T-helper 2 cell (primary cell): ENCODE measurements at places on chromosomes 11 and 22.

DNA sequence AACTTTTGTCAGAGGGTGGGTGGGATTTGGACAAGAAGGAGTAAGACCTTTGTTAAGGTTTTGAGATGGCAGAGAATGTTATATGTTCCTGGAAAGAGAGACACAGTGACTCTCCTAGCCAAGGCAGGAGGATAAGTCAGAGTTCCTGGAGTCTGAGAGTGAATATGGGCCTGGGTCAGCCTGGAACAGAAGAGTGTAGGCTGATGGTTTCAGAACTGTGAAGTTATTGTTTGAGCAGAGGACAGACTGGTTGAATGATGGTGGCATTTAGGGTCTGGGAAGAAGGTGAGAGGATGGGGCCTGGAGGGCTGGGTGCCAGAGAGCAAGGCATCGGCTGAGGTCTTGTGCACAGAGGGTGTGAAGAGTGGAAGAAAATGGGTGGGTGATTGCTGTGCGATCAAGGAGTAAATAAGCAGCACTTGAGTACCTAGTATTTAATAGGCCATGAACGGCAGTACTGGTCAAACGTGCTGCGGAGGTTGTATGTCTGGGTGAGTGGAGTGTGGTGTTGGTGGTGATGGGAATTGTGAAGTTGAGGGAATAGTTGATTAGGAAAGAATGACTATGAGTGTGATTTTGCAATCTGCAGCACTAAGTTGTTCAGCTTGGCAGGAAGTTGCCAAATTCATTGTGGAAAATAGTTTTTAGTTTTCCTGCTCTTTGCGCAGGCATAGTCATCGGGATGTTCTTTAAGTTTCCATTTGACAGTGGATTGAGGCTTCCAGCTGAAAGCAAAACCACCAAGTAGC is 1.8 kb downstream of the PANX1 start:
- DNase-seq: no peak

- DNase-seq: peak; percentile 85
Measured at GRCh38 chr11:102293873-102294601, 23.2 kb upstream of the BIRC3 start.

DNA sequence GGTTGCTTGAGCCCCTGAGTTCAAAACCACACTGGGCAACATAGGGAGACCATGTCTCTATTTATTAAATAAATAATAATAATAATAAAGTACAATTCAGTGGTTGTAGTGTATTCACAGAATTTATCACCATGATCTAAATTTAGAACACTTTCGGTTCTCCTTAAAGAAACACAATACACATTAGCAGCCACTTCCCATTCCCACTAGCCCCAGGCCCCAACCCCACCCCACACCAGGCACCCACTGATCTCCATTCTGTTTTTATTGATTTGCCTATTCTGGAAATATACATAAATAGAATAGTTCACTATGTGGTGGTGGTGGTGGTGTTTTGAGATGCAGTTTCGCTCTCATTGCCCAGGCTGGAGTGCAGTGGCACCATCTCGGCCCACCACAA is 45.7 kb downstream of the BCL2L13 start:
- no peak for DNase-seq

GRCh38 chr11:96334219-96334618 is 8.8 kb downstream of the MAML2 start:
- no peak for DNase-seq

GRCh38 chr22:24153353-24153752 is 27.9 kb upstream of the SUSD2 start:
- DNase-seq: peak; percentile 16

DNA sequence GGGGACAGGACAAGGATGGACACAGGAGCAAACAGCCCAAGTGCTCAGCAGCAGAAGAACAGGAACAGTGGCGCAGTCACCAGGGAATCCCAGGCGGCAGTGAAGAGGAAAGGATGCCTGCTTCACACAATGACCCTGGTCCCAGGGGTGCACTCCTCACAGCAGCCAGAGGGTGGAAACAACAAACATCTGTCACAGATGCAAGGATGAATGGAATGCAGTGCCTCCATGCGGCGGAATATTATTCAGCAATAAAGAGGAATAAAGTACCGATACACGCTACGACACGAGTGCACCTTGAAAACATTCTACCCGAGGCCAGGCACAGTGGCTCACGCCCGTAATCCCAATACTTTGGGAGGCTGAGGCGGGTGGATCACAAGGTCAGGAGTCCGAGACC is 12.7 kb downstream of the CSNK1E start:
- no peak for DNase-seq

DNA sequence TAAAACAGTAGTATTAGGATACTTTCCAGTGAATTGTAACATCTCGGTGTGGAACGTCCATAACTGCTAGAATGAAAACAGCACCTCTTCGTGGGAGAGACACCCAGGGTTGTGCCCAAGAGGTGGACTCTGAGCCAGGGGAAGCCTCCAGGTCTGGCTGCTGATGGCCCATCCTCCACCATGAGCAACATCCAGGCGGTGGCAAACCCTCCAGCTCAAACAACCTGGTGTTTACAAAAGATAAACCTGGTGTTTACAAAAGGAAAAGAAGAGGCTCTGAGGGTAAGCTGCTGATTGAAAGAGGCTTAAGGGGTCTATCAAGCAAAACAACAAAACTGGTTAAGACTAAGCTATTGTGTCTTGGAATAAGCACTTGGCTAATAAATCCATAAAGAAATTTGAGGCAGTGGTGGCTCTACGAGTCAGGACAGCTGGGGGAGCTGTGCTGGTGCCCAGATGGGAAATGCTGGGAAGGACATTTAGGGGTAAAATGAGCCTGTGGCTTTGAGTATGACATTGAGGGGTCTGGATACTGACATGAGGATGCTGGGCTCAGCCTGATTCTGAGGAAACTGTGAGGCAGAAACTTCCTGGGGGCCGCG is 909.0 kb downstream of the BRD1 start:
- DNase-seq: no peak

GRCh38 chr11:68598816-68599653 is 85.3 kb upstream of the GAL start:
- DNase-seq: peak; percentile 9

DNA sequence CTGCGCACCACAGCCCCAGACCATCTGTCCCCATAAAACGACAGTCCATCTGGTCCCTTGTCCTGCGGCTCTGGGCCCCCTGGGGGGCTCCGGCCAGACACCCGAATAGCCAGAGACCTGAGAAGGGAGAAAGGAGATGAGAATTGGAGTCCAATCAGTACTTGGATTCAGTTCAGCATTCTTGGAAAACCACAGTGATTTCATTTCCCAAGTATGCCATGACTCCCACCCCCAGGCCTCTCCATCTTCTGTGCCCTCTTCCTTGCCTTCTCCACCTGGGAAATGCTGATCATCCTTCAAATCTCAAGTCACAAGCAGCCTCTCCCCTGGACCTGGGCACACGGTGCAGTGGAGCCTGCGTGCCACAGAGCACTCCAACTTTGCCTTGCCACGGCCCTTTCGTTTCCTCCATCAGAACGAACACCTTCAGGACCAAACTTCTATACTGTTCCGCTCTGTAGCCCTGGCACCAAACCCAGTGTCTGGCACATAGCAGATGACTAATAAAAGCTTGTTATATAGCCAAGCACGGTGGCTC is 10.9 kb upstream of the MFNG start:
- DNase-seq: no peak

DNA sequence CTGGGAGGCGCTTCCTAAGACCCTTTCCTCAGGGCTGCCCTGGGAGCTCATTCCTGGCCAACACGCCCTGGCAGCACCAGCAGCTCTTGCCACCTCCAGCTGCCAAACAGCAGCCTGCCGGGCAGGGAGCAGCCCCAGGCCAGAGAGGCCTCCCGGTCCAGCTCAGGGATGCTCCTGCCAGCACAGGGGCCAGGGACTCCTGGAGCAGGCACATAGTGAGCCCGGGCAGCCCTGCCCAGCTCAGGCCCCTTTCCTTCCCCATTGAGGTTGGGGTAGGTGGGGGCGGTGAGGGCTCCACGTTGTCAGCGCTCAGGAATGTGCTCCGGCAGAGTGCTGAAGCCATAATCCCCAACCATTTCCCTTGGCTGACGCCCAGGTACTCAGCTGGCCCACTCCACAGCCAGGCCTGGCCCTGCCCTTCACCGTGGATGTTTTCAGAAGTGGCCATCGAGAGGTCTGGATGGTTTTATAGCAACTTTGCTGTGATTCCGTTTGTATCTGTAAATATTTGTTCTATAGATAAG is 7.6 kb downstream of the SLC39A13 start:
- no peak for DNase-seq

DNA sequence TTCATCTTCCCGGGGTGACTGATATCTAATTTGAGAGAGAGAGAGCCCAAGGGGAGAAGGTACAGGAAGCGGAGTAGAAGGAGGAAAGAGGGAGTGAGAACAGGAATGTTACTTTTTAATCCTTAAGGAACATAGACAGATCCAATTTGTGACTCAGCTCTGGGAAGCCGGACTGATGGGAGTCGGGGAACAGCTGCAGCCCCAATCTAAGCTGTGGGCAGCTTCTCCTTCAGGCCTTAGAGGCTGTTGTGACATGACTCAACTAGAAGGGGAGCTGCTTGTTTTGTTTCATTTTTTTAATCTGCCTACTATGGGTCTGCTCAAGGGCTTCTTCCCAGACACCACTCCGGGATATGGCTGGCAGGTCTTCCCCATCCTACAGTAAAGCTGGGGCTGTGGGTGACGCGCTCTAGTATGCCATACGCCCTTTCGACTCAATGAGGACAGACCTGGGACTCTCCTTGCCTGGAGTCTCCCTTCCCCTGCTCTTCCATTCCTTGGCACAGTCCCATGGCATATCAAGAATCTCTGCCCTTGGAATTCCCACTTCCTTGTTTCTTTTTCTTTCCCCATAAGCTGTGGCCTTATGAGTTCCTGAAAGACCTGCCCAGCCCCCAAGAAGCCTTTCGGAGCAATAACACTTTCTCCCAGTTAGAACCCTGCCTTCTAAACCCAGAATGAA is 103.3 kb upstream of the AKIP1 start:
- no peak for DNase-seq

GRCh38 chr11:23865341-23865975 is 631.4 kb upstream of the LUZP2 start:
- DNase-seq: no peak

DNA sequence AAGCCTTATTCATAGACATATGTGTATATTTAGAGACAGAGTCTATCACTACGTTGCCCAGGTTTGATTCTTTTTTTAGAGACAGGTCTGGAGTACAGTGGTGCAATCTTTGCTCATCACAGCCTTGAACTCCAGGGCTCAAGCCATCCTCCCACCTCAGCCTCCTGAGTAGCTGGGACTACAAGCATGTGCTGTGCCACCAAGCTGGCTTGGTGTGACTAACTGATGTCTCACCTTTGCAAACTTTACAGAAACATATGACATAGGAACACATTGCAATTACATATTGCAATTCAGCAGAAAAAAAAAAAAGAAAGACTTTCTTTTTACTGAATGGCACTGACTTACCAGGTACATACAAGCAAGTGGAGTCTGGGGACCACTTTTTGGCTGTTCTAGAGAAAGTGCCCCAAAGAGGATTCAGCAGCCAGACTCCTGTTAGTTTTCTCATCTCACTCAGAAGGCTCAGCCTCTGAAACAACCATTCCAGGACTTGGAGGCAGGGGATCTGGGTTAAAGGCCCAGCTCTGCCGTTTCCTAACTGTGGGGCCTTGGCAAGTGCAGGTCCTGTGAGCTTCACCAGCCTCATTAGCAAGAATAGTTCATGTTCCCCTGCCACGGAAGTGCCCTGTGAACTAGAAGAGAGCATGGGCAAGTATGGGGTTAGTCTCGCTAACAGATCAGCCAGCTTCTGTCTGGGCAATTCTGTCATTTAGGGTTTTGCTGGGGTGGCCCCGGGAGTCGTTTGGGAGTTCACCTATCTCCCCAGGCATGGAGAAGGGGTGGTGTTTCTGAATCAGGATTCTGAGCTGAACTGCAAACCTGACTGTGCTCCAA is 11.3 kb upstream of the NFAM1 start:
- no peak for DNase-seq

GRCh38 chr22:38731703-38732161 is 24.1 kb downstream of the SUN2 start:
- no peak for DNase-seq

- DNase-seq: no peak
Measured at GRCh38 chr22:23787600-23787896, 782 bp downstream of the SMARCB1 start.

GRCh38 chr11:13338427-13339069 is 61.0 kb downstream of the BMAL1 start:
- DNase-seq: no peak

DNA sequence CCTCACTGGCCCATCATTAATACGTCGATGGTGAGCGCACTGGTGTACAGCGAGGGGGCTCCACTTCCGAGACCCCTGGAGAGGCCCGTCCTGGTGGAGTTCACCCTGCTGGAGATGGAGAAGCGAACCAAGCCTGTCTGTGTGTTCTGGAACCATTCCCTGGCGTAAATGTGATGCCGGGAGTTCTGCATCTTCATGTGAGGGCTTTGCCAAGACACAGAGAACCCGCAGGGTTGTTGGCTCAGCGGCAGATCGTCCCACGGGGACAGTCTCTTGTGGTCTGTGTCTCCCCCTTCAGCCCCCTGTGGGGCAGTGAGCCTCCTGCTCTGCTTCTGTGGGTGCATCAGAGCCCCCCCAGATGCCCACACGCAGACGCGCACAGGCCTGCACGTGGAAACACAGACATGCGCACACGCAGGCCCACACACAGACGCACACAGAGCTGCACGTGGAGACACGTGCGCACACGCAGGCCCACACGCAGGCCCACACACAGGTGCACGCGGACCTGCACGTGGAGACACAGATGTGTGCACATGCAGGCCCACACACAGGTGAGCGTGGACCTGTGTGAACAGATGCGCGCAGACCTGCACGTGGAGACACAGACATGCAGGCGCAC is 55.8 kb upstream of the PRODH start:
- no peak for DNase-seq

DNA sequence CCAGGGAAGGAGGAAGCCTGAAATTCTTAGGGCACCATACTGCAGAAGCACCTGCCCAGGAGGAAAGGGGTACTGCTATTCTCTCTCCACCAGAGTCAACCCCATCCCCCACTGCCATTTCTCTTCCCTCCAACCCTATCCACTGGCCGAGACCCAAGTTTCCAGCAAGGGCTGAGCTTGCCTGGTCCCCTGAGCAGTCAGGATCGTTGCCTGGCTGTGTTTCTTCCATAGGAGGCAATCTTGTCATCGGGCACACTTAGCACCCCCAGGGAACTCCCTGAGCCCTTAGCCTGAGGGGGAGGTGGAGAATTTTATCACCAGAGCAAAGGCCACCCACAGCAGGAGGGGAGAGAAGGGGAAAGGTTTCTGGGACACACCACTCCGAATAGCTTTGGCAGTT is 115.8 kb upstream of the NECTIN1 start:
- DNase-seq: no peak

DNA sequence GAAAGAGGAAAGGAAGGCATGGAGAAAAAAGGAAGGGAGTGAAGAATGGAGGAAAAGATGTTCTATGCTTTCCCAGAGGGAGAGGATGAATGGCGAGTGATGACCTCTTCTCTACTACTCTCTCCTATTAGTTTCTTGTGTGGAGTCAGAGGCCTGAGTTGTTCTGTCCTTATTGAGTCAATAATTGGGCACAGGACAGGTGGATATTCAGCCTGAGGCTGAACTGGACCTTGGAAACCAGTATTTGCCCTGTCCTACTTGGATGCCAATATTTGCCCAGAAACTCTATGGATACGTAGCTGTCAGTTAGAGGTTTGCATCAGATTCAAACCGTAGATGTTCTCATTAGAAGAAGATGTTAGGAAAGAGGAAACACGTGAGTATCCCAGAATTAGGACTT is 17.6 kb upstream of the SWAP70 start:
- DNase-seq: no peak
